ENCODE measurements at places on chromosomes 11 and 22. TPM values are rescaled to one million over a fixed set of nuclear protein-coding genes. Genes with fewer than 3 reads are reported as not detected.

GRCh38 chr11:8649361-8649760 is 33.1 kb downstream of the TRIM66 start:
- no peaks in the 10 kb centered on the region for H3K27me3 ChIP-seq
- H3K36me3 ChIP-seq: peaks cover 21% of the 10 kb centered on the region
- peak overlapping the region; percentile 31 for H3K4me3 ChIP-seq
- H3K4me1 ChIP-seq: peaks cover 24% of the 10 kb centered on the region
- peak; percentile 94 for DNase-seq

- DNase-seq: peak; percentile 51
- no peaks in the 10 kb centered on the region for H3K4me1 ChIP-seq
- H3K27me3 ChIP-seq: peaks cover 13% of the 10 kb centered on the region
- H3K4me3 ChIP-seq: no peak overlapping the region
- H3K36me3 ChIP-seq: no peaks in the 10 kb centered on the region
- no peak overlapping the region for H3K27ac ChIP-seq
These were observed 36.6 kb downstream of the RPS6KA4 start for GRCh38 chr11:64395545-64396078.

DNA sequence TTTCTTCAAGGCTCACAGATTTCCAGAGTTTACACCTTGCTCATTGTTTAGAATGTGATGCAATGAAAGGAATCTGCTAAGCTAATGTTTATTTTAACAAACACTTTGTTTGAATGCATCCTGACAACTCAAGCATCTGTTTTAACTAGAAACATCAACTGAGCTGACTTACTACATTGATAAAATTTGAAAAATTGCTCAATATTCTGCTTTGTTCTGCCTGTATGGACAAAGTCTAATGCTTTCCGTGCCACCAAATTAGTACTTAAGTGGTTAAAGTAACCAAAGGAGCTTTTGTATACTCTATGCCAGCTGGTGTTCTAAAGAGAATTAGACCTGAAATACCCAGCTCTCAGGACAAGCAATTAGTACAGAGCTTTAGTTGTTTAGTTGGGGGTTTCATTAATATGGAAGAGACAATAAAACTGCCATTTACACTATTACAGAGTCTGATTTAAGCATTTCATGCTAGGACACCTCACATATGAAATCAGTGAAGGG is 105.2 kb downstream of the MAML2 start:
- DNase-seq: no peak
- no peak overlapping the region for H3K4me3 ChIP-seq
- no peaks in the 10 kb centered on the region for H3K27me3 ChIP-seq

- peaks cover under 1% of the 10 kb centered on the region for H3K4me1 ChIP-seq
- no peak overlapping the region for H3K27ac ChIP-seq
- H3K36me3 ChIP-seq: peaks cover 86% of the 10 kb centered on the region
- H3K4me3 ChIP-seq: no peak overlapping the region
- H3K27me3 ChIP-seq: no peaks in the 10 kb centered on the region
These were observed 12.2 kb upstream of the GRK2 start for GRCh38 chr11:67253872-67254624.

DNA sequence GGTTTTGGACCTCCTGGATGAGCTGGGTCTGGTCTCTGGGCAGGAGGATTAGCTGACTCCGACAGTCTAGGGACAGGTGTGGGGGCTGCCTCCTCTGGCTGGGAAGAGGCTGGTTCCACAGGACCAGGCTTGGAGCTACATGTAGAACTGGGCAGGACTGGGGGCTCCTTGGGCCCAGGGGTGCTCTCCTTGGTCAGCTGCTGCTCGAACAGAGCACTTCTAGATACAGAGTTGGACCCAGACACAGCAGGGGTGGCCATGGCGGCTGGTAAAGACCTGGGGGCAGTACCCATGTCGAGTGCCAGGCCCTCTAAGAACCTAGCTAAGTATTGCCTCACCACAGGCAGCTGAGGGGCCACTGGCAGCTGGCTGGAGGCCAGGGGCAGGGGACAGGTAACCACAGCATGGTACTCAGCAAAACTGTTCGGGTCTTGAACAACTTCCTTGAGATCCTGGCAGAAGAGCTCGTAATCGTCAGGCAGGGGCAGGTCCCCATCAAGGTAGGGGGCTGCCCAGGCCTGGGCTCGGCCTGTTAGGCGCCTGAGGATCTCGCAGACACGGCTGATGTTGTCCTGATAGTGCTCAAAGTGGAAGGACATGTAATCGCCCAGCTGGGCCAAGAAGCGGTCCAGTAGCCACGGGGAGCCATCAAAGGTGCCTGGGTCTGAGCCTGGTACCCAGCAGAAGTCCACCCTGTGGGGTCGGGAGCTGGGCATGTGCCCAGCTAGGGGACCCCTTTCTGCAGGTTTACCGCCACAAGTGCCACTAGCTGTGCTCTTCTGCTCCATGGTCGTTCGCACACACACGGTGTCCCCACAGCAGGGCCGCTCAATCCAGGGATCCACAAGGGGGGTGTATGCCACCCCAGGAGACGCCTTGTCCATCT is 3.1 kb downstream of the GNB1L start:
- H3K4me3 ChIP-seq: no peak overlapping the region
- no peaks in the 10 kb centered on the region for H3K27me3 ChIP-seq
- peak; percentile 38 for DNase-seq
- H3K27ac ChIP-seq: no peak overlapping the region
- peaks cover 29% of the 10 kb centered on the region for H3K36me3 ChIP-seq
- H3K4me1 ChIP-seq: peaks cover 27% of the 10 kb centered on the region

DNA sequence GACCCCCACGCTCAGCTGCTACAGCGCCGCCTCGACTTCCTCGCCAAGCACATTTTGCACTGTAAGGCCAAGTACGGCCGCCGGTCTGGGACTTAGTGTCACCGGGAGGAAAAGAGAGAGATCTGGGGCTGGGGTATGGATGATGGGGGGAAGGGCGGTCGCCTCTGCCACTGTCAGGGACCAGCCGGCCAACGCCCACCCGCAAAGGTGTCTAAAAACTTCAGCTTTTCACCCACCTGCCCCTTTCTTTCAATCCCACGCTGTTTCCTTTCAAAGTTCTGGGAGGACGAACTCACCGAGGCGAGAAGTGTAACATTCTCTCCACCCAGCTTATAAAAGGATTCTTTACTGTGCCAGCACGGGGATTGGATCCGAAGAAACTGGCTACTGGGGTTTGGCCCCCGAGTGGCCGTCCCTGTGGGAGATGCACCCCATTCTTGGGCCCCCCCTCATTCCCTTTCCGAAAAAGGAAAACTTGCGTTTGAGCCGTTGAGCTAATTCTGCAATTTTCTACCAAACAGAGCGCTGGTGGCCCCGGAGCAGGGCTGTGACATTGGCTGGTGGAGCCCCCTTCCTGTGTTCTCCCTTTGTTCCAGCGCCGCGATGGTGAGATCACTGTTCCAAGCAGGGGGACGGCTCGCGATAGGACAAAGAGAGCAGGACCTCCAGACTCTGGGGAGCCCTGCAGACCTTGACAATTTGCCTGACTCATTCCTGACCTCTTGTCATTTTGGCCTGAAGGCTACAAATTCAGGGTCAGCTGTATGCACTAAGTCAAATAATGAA is 1.8 kb downstream of the FJX1 start:
- H3K27ac ChIP-seq: peak overlapping the region; percentile 31
- H3K27me3 ChIP-seq: no peaks in the 10 kb centered on the region
- H3K36me3 ChIP-seq: no peaks in the 10 kb centered on the region
- peaks cover 57% of the 10 kb centered on the region for H3K4me1 ChIP-seq
- peak overlapping the region; percentile 78 for H3K4me3 ChIP-seq

DNA sequence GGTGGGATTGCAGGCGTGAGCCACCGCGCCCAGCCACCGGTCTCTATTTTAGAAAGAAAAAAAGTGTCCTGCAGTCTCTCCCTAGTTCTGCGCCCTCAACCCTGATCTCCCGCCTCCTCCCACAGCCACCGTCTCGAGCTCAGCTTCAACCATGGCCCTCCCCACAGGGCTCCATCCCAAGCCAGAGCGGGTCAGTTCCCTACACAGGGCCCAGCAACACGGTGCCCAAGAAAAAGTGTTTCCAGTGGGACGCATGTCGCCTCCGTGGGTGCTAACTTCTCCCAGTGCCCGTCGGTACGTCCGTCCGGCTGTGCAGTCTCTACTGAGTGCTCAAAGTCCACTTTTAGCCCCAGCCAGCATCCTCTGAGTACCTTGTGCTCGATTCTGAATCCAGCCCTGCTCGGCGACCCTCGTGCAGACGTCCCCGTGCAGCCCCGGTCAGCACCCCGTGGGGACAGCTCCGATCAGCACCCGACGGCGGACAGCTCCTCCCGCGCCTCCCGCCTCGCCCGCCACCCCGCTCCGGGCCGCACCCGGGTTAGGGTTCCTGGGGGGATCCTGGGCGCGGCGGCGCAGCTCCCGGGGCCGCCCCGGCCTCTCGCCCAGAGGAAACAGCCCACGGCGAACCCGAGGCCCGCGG is 657 bp upstream of the MAPK8IP2 start:
- H3K27ac ChIP-seq: no peak overlapping the region
- H3K36me3 ChIP-seq: no peaks in the 10 kb centered on the region
- no peak overlapping the region for H3K4me3 ChIP-seq
- peak; percentile 100 for DNase-seq

Gene OR8D1
- not detected for total RNA-seq

Gene OR4D5
- not detected for total RNA-seq

DNA sequence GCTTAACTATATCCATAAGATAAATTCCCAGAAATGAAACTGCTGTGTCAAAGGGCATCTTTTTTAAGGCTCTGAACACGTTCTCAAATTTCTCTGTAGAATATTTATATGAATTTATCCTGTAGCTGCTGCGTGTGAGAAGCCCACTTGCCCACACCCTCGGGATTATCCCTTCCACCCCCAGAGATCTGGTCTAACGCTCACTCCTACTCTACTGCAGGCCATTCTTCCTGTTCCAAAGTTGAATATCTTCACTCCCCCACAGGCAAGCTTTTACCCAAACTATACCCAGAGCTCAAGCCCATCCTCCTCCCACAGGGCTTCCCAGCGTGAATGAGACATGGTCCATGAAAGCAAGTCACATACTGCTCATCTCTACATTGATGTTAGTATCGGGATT is 24.9 kb downstream of the SIAE start:
- H3K27me3 ChIP-seq: no peaks in the 10 kb centered on the region
- DNase-seq: no peak
- no peaks in the 10 kb centered on the region for H3K36me3 ChIP-seq
- H3K4me1 ChIP-seq: peaks cover 18% of the 10 kb centered on the region
- H3K27ac ChIP-seq: no peak overlapping the region

Gene GVQW3
- 2.9 TPM for total RNA-seq

Gene ADM2
- 9.1 TPM for total RNA-seq

DNA sequence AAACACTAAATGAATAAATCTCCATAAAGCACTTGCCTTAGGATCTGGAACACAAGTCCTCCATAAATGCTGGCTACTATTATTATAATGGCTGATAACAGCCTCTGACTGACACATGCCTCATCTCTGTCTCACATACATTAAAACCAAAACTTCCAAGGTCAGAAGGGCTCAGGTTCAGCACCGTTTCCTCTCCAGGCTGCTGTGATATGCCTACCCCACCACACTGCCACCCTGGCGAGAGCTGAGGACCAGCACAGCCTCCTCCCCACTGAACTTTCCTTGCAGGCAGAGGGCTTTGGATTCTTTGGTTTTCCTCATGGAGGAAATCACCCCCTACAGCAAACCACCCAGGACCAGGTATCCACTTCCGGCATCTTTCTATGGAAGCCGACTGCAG is 112.8 kb downstream of the ABTB2 start:
- H3K36me3 ChIP-seq: no peaks in the 10 kb centered on the region
- H3K4me1 ChIP-seq: peaks cover 15% of the 10 kb centered on the region
- H3K27ac ChIP-seq: no peak overlapping the region
- no peak overlapping the region for H3K4me3 ChIP-seq
- H3K27me3 ChIP-seq: no peaks in the 10 kb centered on the region
- DNase-seq: no peak

GRCh38 chr22:23713696-23714595 is 23.1 kb downstream of the RGL4 start:
- H3K27me3 ChIP-seq: no peaks in the 10 kb centered on the region
- H3K4me3 ChIP-seq: no peak overlapping the region
- H3K27ac ChIP-seq: no peak overlapping the region
- peaks cover 25% of the 10 kb centered on the region for H3K36me3 ChIP-seq

- H3K27ac ChIP-seq: no peak overlapping the region
- no peaks in the 10 kb centered on the region for H3K4me1 ChIP-seq
- DNase-seq: no peak
- no peaks in the 10 kb centered on the region for H3K36me3 ChIP-seq
- no peaks in the 10 kb centered on the region for H3K27me3 ChIP-seq
- H3K4me3 ChIP-seq: no peak overlapping the region
These were observed 17.5 kb downstream of the DDI1 start for GRCh38 chr11:104053743-104054478.

Gene ZP1
- total RNA-seq: 0.36 TPM

GRCh38 chr11:69442807-69443137 is 38.7 kb upstream of the LINC01488 start:
- H3K36me3 ChIP-seq: no peaks in the 10 kb centered on the region
- no peaks in the 10 kb centered on the region for H3K27me3 ChIP-seq
- H3K4me3 ChIP-seq: peak overlapping the region; percentile 64
- peak overlapping the region; percentile 97 for H3K27ac ChIP-seq
- H3K4me1 ChIP-seq: peaks cover 41% of the 10 kb centered on the region

GRCh38 chr22:46286006-46286405 is 10.7 kb upstream of the GTSE1 start:
- DNase-seq: peak; percentile 81
- no peaks in the 10 kb centered on the region for H3K4me1 ChIP-seq
- H3K4me3 ChIP-seq: no peak overlapping the region
- H3K36me3 ChIP-seq: peaks cover 26% of the 10 kb centered on the region

Gene IFITM1
- 48.6 TPM for total RNA-seq

DNA sequence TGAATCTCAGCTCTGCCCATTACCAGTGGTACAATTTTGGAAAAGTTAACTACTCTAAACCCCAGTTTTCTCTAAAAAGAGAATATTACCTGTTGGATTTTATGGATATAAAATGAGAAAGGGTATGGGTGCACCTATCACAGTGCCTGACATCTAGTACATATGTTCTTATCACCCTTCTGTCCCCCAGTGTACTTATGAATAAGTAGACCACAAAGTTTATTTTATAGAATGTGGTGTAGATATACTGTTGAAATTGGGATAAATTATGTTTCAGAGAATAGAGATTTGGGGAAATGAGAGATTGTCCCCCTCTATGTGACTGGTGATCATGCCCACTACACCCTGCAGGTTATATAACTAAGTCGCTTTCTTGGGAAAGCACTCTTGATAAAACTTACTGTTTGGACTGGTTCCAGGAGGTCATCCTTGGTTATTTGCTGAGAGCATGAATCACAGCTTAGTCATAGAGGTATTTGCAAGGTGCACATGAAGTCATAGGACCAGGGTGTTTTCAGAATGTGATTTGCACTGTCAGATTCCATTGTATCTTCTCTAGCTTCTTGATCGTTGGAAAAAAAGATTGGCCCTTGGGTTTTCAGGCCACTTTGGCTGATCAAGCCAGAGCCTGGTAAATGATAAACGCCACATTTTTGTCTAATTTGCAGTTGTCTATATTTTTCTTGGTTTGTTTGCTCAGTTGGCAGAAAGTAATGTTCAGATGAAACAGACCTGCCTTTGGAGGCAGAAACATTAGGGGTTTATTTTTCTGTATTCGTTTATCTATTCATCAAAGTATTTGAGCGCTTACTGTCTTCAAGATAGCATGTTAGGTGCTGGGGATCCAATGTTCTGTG is 21.3 kb downstream of the STX3 start:
- peaks cover 9% of the 10 kb centered on the region for H3K36me3 ChIP-seq
- no peak overlapping the region for H3K4me3 ChIP-seq
- no peaks in the 10 kb centered on the region for H3K4me1 ChIP-seq
- DNase-seq: no peak
